ENCODE measurements at places on chromosomes 13 and 19. TPM values are rescaled to one million over a fixed set of nuclear protein-coding genes. Genes with fewer than 3 reads are reported as not detected.

Gene PNPLA6
- total RNA-seq, result 63.0 TPM

Gene ZDHHC20
- 91.4 TPM for total RNA-seq

Gene PRODH2
- total RNA-seq, result not detected

Gene MBD3L3
- total RNA-seq, result not detected

Gene LIN7B
- 11.0 TPM for total RNA-seq

Gene ISYNA1
- total RNA-seq, result 23.0 TPM

Gene MAP2K2
- total RNA-seq, result 270 TPM

Gene LGALS4
- 0.14 TPM for total RNA-seq

Gene ZNF675
- total RNA-seq, result 3.5 TPM

Gene DOCK6
- total RNA-seq, result 5.0 TPM

Gene APOC1
- total RNA-seq, result 3.6 TPM

Gene POSTN
- total RNA-seq, result 396 TPM
